ENCODE measurements at places on chromosomes 12 and 14.

DNA sequence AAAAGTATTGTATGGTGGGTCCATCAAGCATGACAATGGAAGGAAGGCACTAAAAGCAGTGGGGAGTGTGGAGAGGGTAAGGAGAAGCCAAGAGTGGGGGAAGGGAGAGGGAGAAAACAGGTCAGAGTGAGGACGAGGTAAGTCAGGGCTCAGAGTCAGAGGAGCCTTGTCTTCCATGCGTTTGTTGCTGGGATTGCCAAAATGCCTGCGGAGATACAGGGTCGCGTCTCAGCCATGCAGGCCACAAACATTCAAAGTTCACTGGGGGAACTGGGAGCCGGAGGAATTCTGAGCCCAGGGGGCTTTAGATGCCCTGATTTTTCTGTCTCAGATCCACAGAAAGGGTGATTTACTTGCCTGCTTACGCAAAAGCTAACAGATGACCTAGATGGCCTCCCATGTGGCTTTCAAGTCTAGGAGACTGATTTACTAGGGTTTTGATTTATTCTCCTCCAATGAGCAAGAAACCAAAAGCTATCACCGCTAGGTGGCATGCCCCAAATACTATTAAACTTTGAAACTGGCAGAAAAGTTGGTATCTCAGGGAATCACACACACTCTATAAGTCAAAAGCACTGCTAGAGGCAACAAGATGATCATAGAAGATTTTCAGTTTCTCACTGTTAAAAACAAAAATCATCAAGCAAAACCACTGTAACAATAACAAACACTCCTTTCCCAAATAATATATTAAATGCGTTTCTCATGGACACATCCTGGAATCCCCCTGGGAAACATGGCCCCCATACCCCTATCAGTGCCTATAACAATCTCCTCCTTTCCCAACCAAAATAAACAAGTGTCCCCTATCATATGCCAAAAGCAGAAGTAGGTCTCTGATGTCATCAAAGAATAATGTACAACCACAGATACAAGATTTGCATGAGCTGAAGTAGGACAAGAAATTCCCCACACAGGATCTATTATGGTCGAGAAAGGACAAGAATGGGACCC is 26.6 kb upstream of the MDM1 start:
- peak; percentile 32 for DNase-seq

DNA sequence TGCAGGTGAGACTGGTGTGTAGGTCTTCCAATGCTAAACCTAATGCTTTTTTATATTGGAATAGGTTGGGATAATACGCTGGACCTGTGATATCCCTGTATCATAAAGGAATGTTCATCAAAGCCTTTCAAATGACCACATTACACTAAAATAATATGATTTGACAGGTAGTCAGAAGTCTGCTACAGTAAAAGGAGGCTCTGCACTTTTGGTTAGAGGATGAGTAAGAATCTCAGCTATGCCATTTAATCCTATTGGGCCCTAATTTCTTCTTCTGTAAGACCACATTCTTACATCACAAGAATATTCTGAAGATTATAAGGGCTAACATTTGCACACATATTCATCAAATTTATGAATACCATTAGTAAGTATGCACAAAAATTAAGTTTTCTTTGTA is 250.5 kb upstream of the FLRT2 start:
- no peak for DNase-seq

DNA sequence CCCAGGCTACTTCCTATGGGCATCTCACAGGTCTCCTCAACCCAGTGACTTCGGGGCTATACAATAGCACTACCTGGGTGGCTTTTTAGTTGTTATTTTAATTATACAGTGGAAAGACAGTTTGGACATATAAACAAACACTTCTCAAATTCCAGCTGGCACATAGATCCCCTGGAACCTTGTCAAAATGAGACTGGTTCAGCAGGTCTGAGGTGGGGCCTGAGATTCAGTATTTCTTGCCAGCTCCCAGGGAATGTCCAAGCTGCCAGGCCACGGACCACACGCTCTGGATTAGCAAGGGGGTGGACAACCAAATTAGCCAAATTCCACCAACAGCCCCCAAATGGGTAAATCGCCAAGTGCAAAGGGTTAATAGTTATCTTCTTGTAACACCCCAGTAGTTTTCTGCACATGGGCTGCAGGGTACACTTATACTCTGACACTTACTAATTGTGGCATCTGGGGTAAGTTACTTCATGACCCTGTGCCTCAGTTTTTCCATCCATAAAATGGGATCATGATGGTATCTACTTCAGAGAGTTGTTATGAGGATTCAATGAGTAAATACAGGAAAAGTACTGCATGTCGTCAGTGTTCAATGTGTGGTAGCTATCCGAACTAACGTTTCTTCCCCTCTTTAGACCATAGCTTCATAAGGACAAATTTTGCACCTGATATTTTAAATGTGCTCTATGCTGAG is 789.4 kb upstream of the TBX3 start:
- DNase-seq = no peak

DNA sequence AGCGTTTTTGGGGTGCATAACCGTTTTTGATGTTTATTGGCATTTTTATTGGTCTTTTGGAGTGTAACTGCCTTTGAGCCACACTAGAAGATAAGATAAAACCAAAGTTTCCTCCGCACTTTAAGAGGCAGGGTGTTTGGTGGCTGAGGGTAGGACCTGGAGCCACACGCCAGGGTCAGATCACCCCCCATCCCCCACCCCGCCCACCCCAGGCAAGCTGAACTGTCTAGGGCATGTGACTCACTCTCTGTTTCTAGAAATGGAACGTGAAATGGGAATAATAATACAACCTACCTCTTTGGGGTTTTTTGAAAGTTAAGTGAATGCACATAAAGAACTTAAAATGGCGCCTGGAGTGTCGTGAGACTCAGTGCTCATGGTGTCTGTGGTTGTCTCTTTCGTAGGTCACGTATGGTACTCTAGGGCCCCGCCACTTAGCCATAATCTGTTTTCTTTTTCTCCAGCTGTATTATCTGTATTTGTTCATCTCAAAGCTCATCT is 56.0 kb downstream of the PPP2R5C start:
- DNase-seq = no peak

- no peak for DNase-seq
Measured at GRCh38 chr14:98070536-98070935, 1201.5 kb downstream of the BCL11B start.

DNA sequence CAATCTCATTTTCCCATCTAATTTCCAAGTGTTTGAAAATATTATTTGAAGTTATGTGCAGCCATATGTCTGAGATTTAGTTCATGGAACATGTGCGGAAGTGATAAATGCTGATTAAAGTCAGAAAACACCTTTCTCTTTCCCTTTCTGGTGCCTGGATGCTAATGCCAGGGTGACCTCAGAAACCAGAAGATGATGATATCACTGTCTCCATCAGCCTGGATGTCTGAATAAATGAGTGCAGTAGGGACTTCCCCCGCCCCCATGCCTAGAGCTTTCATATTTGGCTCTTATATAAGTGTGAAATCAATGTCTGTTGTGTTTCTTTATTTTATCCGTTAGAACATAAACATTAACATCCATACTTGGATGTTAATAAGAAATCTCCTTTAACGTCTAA is 261.9 kb upstream of the LRIG3 start:
- no peak for DNase-seq

- DNase-seq = no peak
Measured at GRCh38 chr14:53391156-53391555, 238.0 kb upstream of the DDHD1 start.

DNA sequence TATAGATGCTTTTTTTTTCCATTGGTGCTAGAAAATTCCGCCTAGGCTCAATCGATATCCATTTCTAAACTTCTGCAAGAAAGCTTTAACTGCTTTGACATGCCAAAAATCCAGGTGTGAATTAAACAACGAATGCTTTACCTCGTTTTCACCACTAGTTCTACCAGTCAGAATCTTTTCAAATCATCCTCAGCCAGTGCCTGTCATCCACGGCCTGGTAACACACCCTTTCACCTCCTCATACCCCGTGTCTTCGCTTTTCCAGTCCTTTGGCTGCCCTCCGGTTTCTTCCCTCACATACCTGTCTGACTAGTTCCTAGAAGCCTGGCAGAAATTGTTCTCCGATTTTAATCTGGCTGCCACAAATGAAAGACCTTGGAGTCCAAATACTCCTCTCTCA is 1.4 kb upstream of the PHC1 start:
- DNase-seq = no peak

DNA sequence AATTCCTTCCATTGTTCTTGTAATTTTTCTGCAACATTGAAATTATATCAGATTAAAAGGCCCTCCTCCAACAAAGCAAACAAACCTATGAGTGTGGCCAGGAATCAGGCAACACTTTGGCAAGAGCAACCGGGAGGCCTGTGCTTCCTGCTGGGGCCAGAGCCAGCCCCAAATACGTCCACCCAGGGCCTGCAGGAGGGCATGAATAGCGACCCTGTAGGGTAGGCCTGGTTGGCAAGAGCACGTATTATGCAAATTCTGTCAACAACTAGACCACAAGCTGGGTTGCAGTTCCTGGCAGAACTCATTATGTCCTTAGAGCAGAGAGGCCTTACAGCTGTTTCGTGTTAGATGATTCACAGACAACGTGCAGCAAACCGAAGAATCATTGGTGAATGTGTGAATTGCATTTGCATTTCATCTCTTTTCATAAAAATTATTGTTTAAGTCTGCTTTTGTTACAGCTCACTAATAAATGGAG is 26.9 kb upstream of the LGALS3 start:
- peak; percentile 95 for DNase-seq

- DNase-seq = no peak
Measured at GRCh38 chr14:51328772-51329353, 88.8 kb downstream of the TMX1 start.

DNA sequence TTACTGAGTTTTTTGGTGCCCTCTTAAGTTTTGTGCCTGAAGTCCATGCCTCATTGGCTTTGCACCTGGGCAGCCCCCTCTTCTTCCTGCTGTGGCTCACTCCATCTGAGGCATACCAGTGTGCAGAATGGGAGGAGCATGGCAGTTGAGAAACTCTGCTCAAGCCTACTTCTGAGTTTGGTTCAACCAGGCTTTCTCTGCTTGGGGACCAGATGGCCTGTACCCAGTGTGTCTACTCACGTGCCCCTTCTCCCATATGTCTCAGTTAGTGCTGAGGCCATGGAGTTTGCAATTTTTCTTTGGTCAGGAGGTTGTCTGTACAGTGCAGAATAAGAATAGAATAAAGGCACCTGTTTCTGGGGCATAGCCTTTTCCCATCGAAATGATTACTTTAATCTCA is 383.3 kb upstream of the DDHD1 start:
- no peak for DNase-seq
